Subcutaneous preadipocyte (primary cell): ENCODE measurements at places on chromosomes 1 and 21. TPM values are rescaled to one million over a fixed set of nuclear protein-coding genes. Genes with fewer than 3 reads are reported as not detected.

Gene TDRD5
- total RNA-seq, result not detected in 2 replicates

Gene CELA2A
- not detected in 2 replicates for total RNA-seq

Gene BEST4
- not detected in 2 replicates for total RNA-seq

Gene SFT2D2
- total RNA-seq, result 32.6 and 35.3 TPM in 2 replicates

Gene RPTN
- total RNA-seq, result not detected in 2 replicates

Gene OR2M7
- total RNA-seq, result not detected in 2 replicates

Gene SLC44A5
- not detected in 2 replicates for total RNA-seq

Gene LEFTY2
- not detected in 2 replicates for total RNA-seq

Gene PGLYRP3
- not detected in 2 replicates for total RNA-seq

Gene ASCL5
- under 0.01 TPM in 1 of 2 replicates, not detected in the other for total RNA-seq

Gene PRR9
- not detected in 2 replicates for total RNA-seq

Gene OR2T12
- total RNA-seq, result not detected in 2 replicates

Gene OVAAL
- total RNA-seq, result not detected in 2 replicates

Gene TOMM20
- total RNA-seq, result 94.4 and 99.9 TPM in 2 replicates

Gene C1orf141
- total RNA-seq, result not detected in 2 replicates

Gene SPRR2E
- total RNA-seq, result not detected in 2 replicates

Gene KRTAP11-1
- total RNA-seq, result 0.73 TPM in 1 of 2 replicates, not detected in the other

Gene SKI
- total RNA-seq, result 18.4 and 22.3 TPM in 2 replicates
